ENCODE measurements at places on chromosomes 11 and 22. TPM values are rescaled to one million over a fixed set of nuclear protein-coding genes. Genes with fewer than 3 reads are reported as not detected.

NDUFV1 gene
- 136 TPM for total RNA-seq

LRP4 gene
- 1.7 TPM for total RNA-seq

GRCh38 chr11:9047964-9048523 lies 43.4 kb downstream of the SCUBE2 start:
- no peak overlapping the region for H3K4me3 ChIP-seq
- peaks cover 2% of the 10 kb centered on the region for H3K27me3 ChIP-seq
- no peaks in the 10 kb centered on the region for H3K36me3 ChIP-seq
- no peak overlapping the region for H3K27ac ChIP-seq

DNA sequence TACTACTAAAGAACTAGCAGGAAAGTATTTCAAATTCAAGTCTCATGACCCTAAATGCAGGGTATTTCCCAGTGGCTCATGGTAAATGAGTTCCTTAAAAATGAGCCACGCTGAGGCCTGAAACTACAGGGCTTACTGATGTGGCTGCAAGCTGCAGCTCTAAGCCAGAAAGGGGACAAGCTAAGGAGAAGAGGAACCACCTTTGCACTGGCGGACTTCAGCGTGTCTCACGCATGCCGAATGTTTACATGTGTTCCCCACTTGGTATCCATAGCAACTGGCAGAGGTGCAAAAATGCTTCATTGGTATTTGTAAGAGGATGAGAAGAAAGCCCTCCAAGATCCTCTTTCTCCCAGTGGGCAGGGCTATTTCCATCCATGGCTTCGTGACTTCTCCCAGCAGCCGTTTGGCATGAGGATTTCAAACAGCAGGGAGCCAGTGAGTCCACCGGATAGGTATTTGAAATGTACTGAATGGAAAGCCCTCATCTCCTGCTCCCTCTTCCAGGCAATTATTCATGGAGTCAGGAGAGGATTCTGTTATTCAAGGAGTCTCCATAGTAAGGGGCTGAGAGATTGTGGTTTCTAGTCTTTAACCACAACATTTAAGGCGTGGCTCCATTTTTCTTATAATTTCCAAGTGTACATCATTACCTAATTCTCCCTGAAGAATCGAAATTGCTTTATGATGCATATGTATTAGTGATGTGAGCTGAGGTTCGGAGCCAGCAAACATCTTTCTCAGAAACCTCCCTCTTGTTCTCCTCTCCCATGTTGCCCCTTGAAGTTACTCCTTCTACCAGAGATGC lies 55.3 kb upstream of the CD44 start:
- peak; percentile 100 for DNase-seq
- H3K36me3 ChIP-seq, result peaks cover 15% of the 10 kb centered on the region
- H3K27me3 ChIP-seq, result no peaks in the 10 kb centered on the region
- H3K27ac ChIP-seq, result peak overlapping the region; percentile 99

- no peak for DNase-seq
- H3K4me3 ChIP-seq, result no peak overlapping the region
- peaks cover 39% of the 10 kb centered on the region for H3K4me1 ChIP-seq
Observed at GRCh38 chr11:73344191-73344607, 32.0 kb upstream of the RELT start.

OR51I1 gene
- total RNA-seq, result not detected

GRCh38 chr11:29260939-29261705 lies 755.7 kb downstream of the KCNA4 start:
- H3K4me1 ChIP-seq, result peaks cover 67% of the 10 kb centered on the region
- peaks cover 3% of the 10 kb centered on the region for H3K27me3 ChIP-seq
- H3K27ac ChIP-seq, result no peak overlapping the region
- peak; percentile 39 for DNase-seq
- peaks cover 14% of the 10 kb centered on the region for H3K36me3 ChIP-seq
- H3K4me3 ChIP-seq, result no peak overlapping the region

- H3K27me3 ChIP-seq, result peaks cover 23% of the 10 kb centered on the region
- H3K4me3 ChIP-seq, result no peak overlapping the region
- H3K36me3 ChIP-seq, result no peaks in the 10 kb centered on the region
- no peak for DNase-seq
Observed at GRCh38 chr11:45615182-45615792, 50.1 kb downstream of the CHST1 start.

APOBEC3B gene
- 44.2 TPM for total RNA-seq

- no peaks in the 10 kb centered on the region for H3K36me3 ChIP-seq
- H3K4me3 ChIP-seq, result no peak overlapping the region
- H3K27ac ChIP-seq, result no peak overlapping the region
- no peaks in the 10 kb centered on the region for H3K4me1 ChIP-seq
- peaks cover 2% of the 10 kb centered on the region for H3K27me3 ChIP-seq
Observed at GRCh38 chr11:548700-549603, 11.6 kb downstream of the LMNTD2 start.

DNA sequence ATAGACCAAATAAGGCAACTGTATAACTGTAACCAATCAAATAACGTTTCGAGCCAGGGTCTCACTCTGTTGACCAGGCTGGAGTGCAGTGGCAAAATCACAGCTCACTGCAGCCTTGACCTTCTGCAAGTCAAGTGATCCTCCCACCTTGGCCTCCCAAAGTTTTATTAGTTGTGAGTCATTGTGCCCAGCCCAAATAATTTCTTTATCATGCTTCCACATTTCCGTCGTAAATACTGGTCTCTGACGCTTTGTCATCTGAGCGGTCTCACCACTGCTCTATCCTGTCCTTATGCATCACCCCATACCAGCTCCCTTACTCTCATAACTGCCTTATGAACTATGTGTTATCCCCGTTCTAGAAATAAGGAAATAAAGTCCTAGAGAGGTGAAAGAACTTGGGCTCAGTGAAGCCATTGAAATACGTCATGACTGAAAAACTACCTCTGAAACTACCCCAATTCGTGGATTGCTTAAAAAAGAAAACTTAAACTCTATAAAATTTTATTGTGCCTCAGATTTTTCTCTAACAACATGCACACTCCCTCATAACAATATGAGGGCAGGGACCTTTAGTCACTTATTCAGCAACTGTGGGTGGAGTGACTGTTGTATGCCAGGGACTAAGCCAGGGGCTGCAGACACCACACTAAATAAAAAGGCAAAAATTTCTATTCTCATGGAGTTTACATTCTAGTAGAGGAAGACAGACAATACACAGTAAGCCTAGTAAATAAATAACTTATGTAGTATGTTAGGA lies 15.8 kb upstream of the RTN4RL2 start:
- H3K36me3 ChIP-seq, result no peaks in the 10 kb centered on the region
- H3K4me3 ChIP-seq, result no peak overlapping the region
- peaks cover 11% of the 10 kb centered on the region for H3K4me1 ChIP-seq
- DNase-seq, result peak; percentile 54

- no peak overlapping the region for H3K4me3 ChIP-seq
- peaks cover 5% of the 10 kb centered on the region for H3K36me3 ChIP-seq
- peaks cover 56% of the 10 kb centered on the region for H3K4me1 ChIP-seq
- no peak for DNase-seq
Observed at GRCh38 chr11:35293035-35293434, 126.3 kb downstream of the SLC1A2 start.

DRD4 gene
- total RNA-seq, result 0.27 TPM

- H3K36me3 ChIP-seq, result no peaks in the 10 kb centered on the region
- H3K27ac ChIP-seq, result no peak overlapping the region
- H3K27me3 ChIP-seq, result peaks cover 12% of the 10 kb centered on the region
- H3K4me3 ChIP-seq, result peak overlapping the region; percentile 56
Observed at GRCh38 chr22:39150848-39151215, 1.6 kb downstream of the CBX7 start.

DNA sequence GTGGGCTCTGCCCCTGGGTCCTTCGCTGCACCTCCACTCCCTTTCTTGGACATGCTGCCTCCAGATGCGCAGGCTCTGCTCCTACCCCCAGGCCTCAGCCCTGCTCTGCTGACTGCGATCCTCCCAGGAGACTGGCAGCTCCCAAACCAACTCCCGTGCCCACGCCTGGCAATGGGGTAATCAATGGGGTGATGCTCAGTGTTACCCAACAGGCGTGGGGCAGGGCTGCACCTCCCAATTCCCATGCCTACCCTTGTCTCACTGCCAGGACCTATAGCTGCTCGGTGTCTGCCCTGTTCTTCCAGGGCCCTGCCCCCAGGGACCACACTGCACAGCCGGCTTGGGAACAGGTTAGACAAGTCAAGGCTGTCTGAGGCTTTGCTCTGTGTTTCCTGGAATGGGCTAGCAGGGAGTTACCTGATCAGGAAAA lies at the start of gene ALDH3B2:
ALDH3B2 (minus strand) TSS at position 182 of the 430 bp plus-strand sequence. CDS start 7,688 bp downstream, outside the sequence.
- peaks cover 46% of the 10 kb centered on the region for H3K27me3 ChIP-seq
- H3K27ac ChIP-seq, result no peak within 1 kb of the TSS

- peaks cover 54% of the 10 kb centered on the region for H3K36me3 ChIP-seq
- H3K27me3 ChIP-seq, result peaks cover 87% of the 10 kb centered on the region
- H3K4me3 ChIP-seq, result peak overlapping the region; percentile 68
Observed at GRCh38 chr11:65448418-65449105, 26.0 kb downstream of the NEAT1 start.

VWCE gene
- 0.59 TPM for total RNA-seq

GPHA2 gene
- total RNA-seq, result not detected

SGSM1 gene
- total RNA-seq, result not detected

- no peaks in the 10 kb centered on the region for H3K36me3 ChIP-seq
- no peaks in the 10 kb centered on the region for H3K4me1 ChIP-seq
- DNase-seq, result peak; percentile 24
- H3K27me3 ChIP-seq, result peaks cover 4% of the 10 kb centered on the region
Observed at GRCh38 chr22:20013382-20013871, 3.2 kb downstream of the ARVCF start.

GRCh38 chr11:9575260-9576240 lies 2.1 kb downstream of the WEE1 start:
- peaks cover 19% of the 10 kb centered on the region for H3K27me3 ChIP-seq
- H3K27ac ChIP-seq, result peak overlapping the region; percentile 98
- peaks cover 52% of the 10 kb centered on the region for H3K36me3 ChIP-seq
- DNase-seq, result peak; percentile 87

FAM180B gene
- total RNA-seq, result not detected

GVQW3 gene
- total RNA-seq, result 0.92 TPM

CSRP3 gene
- total RNA-seq, result not detected

- no peak overlapping the region for H3K27ac ChIP-seq
- no peak overlapping the region for H3K4me3 ChIP-seq
- peaks cover 10% of the 10 kb centered on the region for H3K4me1 ChIP-seq
- no peak for DNase-seq
Observed at GRCh38 chr11:76863196-76863777, 2.6 kb downstream of the ACER3 start.

- peaks cover 11% of the 10 kb centered on the region for H3K4me1 ChIP-seq
- no peaks in the 10 kb centered on the region for H3K36me3 ChIP-seq
- peaks cover 2% of the 10 kb centered on the region for H3K27me3 ChIP-seq
- no peak overlapping the region for H3K27ac ChIP-seq
- peak overlapping the region; percentile 5 for H3K4me3 ChIP-seq
- no peak for DNase-seq
Observed at GRCh38 chr11:121762820-121763219, 310.1 kb upstream of the SORL1-AS1 start.

- DNase-seq, result no peak
- H3K36me3 ChIP-seq, result peaks cover 8% of the 10 kb centered on the region
- peak overlapping the region; percentile 98 for H3K4me3 ChIP-seq
- no peaks in the 10 kb centered on the region for H3K27me3 ChIP-seq
Observed at GRCh38 chr11:94494126-94494680, 419 bp downstream of the ANKRD49 start.

DNA sequence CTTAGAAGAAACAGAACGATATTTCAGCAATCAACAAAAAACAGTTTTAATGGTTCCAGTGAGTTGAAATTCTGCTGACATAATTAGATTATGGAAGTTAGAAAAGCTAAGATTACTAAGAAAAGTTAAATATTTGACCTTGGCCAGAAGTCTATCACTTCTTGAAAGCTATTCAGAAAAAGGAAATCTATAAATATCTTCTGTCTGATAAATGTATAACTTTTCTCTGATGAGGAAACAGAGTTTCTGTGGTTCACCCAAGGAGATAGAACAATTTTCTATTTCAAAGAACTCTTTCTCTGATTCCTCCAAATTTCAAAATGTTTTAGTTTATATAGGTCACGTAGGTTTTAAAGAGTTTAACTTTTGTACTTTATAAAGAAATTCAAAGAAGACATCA lies 438.4 kb upstream of the CHORDC1 start:
- H3K27me3 ChIP-seq, result no peaks in the 10 kb centered on the region
- H3K36me3 ChIP-seq, result no peaks in the 10 kb centered on the region
- H3K4me3 ChIP-seq, result no peak overlapping the region
- no peak for DNase-seq
- no peaks in the 10 kb centered on the region for H3K4me1 ChIP-seq

PATE4 gene
- not detected for total RNA-seq

GRCh38 chr11:33930317-33931021 lies 38.6 kb upstream of the LMO2 start:
- H3K4me3 ChIP-seq, result no peak overlapping the region
- H3K27me3 ChIP-seq, result peaks cover 23% of the 10 kb centered on the region
- no peaks in the 10 kb centered on the region for H3K4me1 ChIP-seq
- peaks cover 5% of the 10 kb centered on the region for H3K36me3 ChIP-seq

DNA sequence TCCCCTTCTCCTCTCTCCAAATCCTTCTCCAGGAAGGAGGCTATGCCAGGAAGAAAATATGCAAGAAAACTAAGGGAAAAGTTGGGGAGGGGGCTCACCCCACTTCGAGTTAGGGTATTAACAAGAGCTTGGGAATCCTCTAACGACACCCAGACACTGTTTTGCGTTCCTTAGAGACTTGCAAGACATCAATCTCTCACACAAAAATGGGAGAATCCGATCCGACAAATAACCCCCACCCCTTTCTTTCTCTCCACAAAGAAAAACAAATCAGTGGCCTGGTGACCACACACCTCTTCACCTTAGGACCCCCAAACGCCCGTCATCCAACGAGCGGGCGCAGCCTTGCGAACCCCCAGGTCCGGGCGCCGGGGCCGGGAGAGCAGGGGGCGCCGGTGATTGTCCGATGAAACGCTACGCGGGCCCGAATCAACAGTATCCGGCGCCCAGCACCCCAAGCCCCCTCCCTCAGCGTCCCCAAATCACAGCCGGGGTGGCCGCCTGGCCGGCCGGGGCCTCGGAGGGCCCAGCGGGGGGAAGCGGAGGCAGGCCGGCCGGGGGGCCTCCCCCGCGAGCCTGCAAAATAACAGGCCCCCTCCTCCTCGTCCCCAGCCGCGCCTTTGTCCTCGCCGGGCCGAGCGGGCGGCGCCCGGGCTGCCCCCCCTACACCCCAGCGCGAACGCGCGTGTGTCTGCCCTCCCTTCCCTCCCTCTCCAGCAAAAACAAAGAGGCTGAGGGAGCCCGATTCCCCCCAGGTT lies 690 bp downstream of the CSNK1E start:
- peaks cover 67% of the 10 kb centered on the region for H3K4me1 ChIP-seq
- peak overlapping the region; percentile 97 for H3K27ac ChIP-seq
- peaks cover 17% of the 10 kb centered on the region for H3K27me3 ChIP-seq
- DNase-seq, result peak; percentile 36
- peak overlapping the region; percentile 97 for H3K4me3 ChIP-seq
- H3K36me3 ChIP-seq, result peaks cover 31% of the 10 kb centered on the region

GLYATL1 gene
- total RNA-seq, result 0.37 TPM

Measured in HFFc6 (cell line).